ENCODE measurements at places on chromosomes 2 and 18. TPM values are rescaled to one million over a fixed set of nuclear protein-coding genes. Genes with fewer than 3 reads are reported as not detected.

TTN gene
- polyA plus RNA-seq: under 0.01 TPM

DNA sequence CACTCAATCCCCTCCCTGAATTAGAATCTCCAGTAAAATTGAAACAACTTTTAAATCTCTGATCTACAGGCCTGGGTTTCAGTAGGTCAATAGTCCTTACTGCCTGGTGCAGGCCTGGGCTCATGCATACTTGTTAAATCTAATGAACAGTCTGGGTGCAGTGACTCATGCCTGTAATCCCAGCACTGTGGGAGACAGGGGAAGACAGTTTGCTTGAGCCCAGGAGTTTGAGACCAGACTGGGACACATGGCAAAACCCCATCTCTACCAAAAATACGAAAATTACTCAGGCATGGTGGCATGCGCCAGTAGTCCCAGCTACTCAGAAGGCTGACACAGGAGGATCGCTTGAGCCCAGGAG lies 94.7 kb upstream of the SP3 start:
- no peak for DNase-seq

- DNase-seq: no peak
Measured at GRCh38 chr2:204967199-204967960, 422.1 kb downstream of the PARD3B start.

- no peak for DNase-seq
Measured at GRCh38 chr18:35619464-35619863, 37.9 kb downstream of the GALNT1 start.

- no peak for DNase-seq
Measured at GRCh38 chr18:9775178-9775577, 67.1 kb downstream of the RAB31 start.

GRCh38 chr2:12223732-12224131 lies 477.3 kb downstream of the LPIN1 start:
- no peak for DNase-seq

- DNase-seq: no peak
Measured at GRCh38 chr2:150211164-150211631, 276.3 kb downstream of the RND3 start.

DNA sequence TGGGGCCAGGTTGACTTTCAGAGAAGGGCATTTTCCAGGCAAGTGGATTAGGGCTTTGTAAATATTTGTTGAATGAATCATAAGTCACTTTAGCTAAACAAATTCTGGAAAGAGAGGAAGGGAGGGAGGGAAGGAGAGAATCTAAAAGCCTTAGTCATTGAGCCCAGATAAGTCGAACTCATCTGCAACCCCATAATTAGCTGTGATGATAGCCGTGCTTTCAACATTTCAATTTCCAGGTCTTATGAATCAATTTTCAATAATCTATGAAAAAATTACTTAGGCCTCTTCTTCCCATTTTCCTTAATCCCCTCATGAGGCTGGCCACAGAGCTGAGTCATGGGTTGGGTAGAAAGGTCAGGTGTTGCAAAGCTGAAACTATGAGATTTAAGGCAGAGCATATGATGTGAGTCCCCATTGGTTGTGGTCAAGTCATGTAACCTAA lies 111.9 kb upstream of the MAPRE2 start:
- no peak for DNase-seq
